ENCODE measurements at places on chromosomes 4 and X.

DNA sequence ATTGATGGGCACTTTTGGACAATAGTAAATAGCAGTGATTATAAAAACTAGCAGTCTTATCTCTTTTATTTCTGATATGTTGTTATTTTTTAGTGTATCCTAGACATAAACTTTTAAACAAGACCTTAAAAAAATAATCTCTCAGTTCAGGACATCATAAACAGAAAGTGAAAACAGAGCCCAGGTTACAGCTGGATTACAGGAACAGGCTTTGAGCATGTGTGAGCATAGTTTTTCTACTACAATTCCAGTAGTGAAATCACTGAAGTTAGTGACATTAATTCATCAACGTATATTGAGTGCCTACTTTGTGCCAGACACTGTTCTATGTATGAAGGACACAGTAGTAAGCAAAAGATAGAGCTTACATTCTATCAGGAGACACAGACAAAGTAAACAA, 16.9 kb downstream of the TRIM75 start:
- DNase-seq: no peak

DNA sequence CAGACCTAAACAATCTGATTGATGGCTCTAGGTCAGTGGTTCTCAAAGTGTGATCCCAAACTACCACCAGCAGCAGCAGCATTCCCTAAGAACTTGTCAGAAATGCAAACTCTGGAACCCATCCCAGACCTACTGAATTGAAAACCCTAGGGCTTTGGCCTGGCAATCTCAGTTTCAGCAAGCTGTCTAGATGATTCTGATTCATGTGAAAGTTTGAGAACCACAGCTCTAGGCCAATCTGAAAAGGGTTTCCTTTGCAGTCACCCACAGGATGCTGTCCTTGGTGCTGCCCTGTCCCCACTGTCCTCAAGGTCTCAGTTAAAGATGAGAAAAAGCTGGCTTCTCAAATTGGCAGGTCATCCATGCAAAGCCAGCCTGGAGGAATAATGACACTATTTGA, 34.8 kb downstream of the SMPX start:
- DNase-seq: no peak

DNA sequence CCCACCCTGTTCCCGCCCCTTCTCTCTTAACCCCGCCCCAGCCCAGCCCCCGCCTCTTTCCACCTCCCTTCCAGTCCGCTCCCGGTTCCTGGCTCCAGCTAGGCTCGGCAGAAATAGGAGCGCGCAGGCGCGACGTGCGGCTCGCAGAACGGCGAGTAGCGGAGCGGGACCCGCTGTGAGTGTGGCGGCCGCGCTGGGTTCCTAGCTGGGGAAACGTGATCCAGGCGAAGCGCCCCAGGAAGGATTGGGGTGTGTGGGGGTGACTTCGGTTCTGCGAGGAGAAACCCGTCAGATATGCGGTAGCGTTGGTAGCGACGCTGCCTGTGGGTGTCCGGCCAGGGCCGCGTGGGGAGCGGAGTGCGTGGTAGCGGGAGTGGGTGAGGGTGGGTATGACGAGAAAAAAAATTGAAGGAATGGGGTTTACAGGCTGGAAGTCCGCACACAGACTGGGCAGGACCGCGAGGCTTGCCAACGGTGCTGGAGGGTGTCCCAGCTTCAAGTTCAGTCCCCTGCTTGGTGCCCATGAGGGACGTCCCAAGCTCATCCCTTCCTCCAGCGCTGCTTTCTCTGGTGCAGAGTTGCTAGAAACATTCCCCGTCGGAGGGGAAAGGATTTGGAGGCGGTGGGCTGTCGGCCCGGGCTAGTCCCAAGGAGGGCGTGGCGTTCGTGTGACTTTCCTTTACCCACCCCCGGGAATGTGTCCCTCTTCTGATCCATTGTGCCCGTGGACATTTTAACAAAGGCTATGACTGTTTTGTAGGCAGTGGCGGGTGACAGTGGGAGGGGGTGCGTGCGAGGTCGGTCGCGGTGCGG, at the start of gene PRRG1:
TSS of gene PRRG1 (plus strand) at position 144 of the 813 bp plus-strand sequence. CDS start 56,886 bp downstream, outside the sequence.
- no peak for DNase-seq

DNA sequence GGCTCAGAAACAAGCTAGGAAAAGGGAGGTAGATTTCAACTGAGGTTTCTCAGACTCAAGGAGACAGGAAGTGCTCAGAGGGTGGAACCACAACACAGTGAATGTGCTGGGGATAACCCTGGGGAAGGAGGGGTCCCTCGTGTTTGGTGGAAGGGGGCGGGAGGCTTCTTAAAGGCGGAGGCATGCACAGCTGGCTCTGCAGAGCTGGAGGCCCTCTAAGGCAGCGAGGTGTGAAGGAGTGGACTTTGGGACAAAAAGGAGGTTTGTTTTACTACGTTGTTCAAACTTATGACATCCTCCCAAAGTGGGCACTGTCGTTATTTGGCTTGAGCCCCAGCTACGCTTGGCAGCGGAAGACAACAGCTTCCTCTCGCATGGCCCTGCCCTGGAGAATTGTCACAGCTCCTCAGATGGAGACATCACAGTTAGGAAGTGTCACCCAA, 21.7 kb upstream of the MTM1 start:
- no peak for DNase-seq

DNA sequence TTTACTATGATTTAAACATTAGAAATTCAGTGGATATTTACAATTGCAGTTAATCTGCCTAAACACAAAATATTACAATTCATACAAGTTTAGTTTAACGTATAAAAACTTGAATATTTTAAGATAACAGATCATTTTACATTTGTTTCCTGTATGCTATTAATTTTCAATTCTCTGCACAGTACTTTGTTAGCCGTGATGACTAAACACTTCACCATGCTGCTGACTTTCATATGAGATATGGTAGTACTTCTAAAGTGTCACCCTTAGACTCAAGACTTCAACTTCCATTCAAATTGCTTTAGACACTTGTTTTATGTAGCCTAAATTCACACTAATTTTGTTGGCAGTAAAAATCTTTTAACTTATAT, 1646.4 kb upstream of the ADGRL3 start:
- DNase-seq: no peak

DNA sequence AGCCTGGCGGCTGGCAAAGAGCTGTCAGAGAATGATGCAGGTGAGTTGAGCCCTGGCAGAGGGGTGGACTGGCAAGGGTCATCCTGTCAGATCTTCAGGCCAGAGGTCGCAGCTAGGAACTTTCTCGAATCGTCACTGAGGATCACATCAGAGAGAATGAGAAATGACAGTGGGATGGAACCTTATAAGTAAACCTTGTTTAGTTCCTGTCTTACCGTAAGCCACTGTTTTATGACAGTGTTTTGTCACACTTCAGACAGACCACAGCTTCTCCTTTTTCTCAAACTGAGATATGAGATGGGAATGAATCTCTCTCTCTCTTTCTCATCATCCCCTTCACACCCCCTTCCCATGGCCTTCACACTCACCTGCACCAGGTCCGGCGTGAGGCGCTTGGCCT, 9.3 kb downstream of the DIPK2B start:
- no peak for DNase-seq

GRCh38 chr4:126701756-126702155, 931.0 kb upstream of the INTU start:
- no peak for DNase-seq

- no peak for DNase-seq
These were observed 146.0 kb downstream of the STIM2 start for GRCh38 chr4:27006646-27007045.

DNA sequence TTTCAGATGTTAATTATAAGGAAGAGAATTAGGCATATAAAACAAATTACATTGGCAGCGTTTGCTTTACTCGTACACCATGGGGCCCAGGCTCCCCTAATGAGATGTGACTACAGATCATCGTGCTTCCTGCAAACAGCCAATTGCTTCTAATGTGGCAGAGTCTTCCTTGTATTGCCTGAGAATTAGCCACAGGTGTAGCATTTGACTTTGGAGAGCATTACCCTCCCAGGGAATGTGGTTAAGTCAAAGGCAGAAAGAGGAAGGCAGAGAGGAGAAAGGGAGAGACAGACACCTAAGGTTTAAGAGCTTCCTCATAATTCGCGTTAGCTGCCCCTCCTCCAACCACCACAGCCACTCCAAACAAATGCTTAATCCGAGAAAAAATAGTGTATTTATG, 97.0 kb downstream of the MID1IP1 start:
- no peak for DNase-seq

GRCh38 chr4:6299875-6300274, 30.2 kb downstream of the WFS1 start:
- no peak for DNase-seq

- no peak for DNase-seq
These were observed 255.5 kb downstream of the LDB2 start for GRCh38 chr4:16642897-16643296.

GRCh38 chr4:104330125-104330905, 164.4 kb downstream of the CXXC4 start:
- no peak for DNase-seq

DNA sequence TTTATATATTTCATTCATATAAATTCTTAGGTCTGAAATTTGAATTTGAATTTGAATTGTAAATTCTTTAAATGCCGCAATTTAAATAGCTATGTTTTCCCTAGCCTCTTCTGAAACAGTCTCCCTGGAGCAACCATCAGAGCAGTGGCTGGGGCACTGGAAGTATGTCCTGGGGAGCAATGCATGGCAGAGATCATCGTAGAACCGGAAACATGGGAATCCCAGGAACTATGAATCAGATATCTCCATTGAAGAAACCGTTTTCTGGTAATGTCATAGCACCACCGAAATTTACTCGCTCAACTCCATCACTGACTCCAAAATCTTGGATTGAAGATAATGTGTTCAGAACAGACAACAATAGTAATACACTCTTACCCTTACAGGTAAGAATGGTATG, 4.9 kb downstream of the CPEB2 start:
- DNase-seq: no peak

DNA sequence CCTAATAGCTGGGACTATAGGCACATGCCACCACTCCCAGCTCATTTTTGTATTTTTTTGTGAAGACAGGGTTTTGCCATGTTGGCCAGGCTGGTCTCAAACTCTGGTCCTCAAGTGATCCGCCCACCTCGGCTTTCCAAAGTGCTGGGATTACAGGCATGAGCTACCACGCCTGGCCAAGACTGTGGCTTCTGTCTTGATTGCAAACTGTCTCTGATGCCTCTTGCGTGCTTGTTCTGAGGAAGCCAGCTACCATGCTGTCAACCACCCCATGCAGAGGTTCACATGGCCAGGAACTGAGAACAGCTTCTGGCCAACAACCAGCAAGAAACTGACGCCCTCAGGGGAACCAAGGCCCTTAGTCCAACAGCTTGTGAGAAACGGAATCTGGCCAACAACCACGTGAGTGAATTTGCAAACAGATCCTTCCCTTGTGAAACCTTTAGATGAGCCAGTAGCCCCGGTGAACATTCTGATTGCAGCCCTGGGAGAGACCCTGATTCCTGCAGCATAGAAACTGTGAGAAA, 71.2 kb downstream of the SUPT20HL2 start:
- DNase-seq: no peak

DNA sequence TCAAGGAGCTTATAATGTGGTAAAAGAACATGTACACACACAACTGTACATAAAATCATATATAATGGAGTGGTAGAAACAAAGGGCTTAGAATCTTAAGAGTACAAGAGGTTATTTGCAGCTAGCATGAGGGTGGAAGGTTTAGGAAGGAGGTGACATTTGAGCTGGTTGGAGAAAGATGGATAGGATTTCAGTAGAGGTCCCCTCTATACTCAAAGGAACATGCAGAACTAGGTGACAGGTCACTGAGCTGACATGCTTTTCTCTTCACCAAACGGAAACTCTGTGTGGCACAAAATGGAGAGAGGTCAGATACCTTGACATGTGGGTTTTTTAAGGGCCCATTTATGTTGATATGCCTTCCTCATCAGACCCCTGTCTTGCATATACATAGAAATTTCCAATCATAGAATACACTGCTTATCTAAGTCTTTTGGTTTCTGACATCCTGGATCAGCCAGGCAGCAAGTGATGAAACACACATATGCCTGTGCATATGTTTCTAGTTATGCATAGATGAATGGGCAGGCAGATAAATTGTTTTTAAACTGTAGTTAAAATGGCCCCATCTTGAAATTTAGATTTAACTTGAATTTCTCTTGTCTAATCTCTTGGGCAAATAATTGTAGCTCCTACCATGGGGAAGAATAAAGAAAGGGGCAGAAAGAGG, 29.3 kb downstream of the CLCN5 start:
- no peak for DNase-seq

GRCh38 chr4:3316146-3316545, 23.3 kb downstream of the RGS12 start:
- no peak for DNase-seq

- DNase-seq: no peak
These were observed 195.8 kb downstream of the PDHA2 start for GRCh38 chr4:96035727-96036126.

GRCh38 chrX:112851161-112851779, 10.6 kb upstream of the AMOT start:
- DNase-seq: no peak

DNA sequence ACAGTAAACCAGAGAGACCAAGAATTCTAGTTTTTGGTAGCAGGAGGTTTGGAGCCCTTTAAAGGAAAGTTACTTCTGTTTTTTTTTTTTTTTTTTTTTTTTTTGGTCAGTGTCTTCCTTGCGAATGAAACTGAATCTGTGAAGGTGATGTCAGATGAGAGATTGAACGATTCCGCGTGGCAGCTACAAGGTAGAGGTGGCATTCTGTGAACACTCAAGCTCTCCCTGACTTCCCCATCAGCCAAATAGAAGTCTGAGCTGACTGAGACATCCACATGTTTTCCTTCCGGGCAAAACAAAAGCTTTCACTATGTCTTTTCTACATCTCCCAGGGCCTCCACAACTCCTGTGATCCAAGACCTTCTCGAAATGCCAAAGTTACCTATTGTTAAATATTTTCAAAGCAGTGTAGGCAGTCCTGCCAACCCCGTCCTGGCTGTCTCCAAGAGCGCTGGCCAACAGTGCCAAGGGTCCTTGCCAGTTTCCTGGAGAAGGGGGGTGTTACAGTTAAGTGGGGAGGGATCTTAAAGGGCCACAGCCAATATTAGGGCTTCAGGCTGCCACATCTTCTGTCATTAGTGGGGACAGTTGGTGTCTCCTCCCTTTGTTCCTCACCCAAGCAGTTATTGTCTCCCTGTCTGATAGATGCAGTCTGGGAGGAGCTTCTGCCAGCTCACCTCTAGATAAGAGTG, 102.9 kb upstream of the SLC34A2 start:
- DNase-seq: no peak

DNA sequence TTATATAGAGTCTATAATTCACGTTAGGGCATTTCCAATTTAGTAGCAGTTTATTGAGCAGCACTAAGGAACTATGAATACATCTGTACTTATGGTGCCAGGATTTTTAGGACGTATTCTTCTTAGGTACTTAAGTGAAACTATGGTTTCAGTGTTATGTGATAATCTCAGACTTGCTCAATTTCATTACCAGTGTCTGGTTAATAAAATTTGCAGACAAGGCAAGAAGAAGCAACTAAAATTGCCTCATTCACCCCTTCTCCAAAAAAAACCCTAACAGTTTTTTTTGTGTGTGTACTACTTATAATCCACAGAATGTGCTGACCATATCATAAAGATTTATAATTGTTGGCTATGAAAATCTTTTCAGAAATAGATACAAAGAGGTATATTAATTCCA, 6.0 kb upstream of the CXCL10 start:
- no peak for DNase-seq

Data from DMS153 (cell line).